ENCODE measurements at places on chromosomes 1 and 21.
A peak's percentile ranks its signal among the peaks of the same experiment; 100 is the strongest.

DNA sequence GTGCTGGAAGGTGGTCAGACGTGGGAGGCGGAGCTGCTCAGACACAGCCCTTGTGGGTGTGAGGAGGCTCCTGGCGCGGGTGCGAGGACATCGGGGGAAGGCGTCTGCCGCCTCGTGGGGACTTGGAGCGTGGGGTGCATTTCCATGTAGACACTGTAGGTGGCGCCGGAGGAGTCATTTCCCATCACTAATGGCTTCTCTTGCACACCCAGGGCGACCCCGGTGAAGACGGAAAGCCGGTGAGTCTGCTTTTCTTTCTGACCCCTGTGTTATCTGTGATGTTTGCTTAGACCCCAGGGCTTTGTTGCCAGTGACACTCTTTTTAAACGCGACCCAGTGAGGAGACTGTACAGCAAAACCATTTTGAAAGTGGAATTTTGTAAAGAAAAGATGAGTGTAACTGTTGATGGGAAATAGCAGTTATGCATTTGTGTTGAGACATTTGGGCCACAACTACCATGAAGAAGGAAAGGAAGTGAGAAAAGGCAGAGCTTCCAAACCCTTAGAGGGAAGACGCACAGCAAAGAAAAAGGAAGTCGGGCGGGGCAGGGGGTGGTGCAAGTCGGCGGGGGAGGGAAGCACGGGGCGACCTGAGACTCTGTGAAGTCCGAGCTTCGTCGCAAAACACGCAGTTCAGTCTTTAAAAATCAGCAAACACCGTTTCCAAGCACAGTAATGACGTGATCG is 64.0 kb downstream of the SLC19A1 start:
- peak; percentile 70 for DNase-seq

GRCh38 chr1:114207635-114208034 is 54.0 kb upstream of the SYT6 start:
- DNase-seq: no peak

DNA sequence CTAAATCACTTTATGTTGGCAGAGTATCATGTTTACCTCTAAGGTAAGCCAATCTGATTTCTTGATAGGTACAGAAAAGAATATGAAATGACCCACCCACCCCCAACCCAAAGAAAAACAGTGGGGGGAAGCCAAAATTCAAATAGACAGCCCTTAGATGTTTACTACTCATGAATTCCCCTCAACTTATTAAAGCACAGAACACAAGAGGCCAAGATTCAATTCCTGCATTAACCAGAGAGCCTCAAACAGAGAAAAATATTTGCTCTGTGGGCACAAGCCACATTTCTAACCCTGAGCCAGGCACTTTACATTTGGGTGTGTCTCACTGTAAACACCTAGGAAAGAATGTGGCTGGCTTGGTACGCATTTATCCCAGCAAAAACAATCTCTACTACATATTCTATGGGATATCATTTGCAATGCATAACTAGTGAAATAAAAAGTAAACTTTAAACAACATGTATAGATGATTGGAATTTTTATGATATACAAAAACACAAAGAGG is 84.3 kb downstream of the PTPN14 start:
- DNase-seq: no peak

GRCh38 chr1:67469431-67469830 is 39.2 kb upstream of the SERBP1 start:
- DNase-seq: no peak

GRCh38 chr1:182723200-182723599 is 38.8 kb upstream of the RGS8 start:
- no peak for DNase-seq

- DNase-seq: no peak
Observed at GRCh38 chr1:40745176-40745575, 38.4 kb upstream of the KCNQ4 start.

DNA sequence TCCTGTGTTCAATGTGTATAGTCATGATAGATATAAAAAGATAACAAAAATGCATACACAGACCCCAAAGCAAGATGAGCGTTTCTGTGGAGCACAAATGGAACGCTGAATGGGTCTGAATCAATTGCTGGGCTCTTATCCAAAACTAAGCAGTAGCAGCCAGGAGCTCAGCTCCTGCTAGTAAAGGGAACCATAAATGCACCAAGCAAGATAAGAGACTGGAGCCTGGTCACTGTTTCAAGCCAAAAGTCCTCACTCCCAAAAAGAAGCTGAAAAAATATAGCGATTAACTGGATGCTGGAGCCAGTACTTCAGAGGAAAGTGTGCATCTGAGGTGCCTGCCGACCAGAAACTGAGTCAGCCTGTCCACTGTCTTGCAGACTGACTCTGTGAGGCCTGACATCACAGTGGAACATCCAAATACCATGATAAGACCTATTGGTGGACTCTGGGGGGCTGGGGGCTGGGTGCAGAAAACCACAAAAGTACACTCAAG is 68.9 kb downstream of the LRRC8C start:
- DNase-seq: no peak

GRCh38 chr1:230072866-230073265 is 5.8 kb downstream of the GALNT2 start:
- no peak for DNase-seq
